ENCODE measurements at places on chromosomes 6 and 20.

- no peak for DNase-seq
Measured at GRCh38 chr6:33769248-33769821, 19.6 kb downstream of the LEMD2 start.

- no peak for DNase-seq
Measured at GRCh38 chr20:58019850-58020625, 208.4 kb downstream of the ANKRD60 start.

GRCh38 chr6:116019428-116019827, 41.3 kb downstream of the FRK start:
- no peak for DNase-seq

DNA sequence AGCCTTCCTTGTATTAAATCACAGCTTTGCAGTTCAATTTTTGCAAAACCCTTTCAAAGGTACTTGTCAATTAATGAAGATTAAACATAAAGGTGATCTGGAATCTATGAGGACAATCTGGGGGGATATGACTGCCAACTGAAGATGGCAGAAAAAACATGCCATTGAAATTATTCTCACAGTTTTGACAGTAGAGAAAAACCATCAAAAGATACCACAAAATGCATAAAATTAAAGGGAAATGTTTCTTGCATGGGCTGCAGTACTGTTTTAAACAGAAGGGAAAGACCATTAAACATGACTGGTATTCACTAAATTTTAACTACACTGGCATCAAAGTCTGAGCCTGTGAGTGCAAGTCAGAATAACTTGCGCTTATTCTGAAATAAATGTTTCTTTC, 194.2 kb downstream of the ATXN1 start:
- no peak for DNase-seq

DNA sequence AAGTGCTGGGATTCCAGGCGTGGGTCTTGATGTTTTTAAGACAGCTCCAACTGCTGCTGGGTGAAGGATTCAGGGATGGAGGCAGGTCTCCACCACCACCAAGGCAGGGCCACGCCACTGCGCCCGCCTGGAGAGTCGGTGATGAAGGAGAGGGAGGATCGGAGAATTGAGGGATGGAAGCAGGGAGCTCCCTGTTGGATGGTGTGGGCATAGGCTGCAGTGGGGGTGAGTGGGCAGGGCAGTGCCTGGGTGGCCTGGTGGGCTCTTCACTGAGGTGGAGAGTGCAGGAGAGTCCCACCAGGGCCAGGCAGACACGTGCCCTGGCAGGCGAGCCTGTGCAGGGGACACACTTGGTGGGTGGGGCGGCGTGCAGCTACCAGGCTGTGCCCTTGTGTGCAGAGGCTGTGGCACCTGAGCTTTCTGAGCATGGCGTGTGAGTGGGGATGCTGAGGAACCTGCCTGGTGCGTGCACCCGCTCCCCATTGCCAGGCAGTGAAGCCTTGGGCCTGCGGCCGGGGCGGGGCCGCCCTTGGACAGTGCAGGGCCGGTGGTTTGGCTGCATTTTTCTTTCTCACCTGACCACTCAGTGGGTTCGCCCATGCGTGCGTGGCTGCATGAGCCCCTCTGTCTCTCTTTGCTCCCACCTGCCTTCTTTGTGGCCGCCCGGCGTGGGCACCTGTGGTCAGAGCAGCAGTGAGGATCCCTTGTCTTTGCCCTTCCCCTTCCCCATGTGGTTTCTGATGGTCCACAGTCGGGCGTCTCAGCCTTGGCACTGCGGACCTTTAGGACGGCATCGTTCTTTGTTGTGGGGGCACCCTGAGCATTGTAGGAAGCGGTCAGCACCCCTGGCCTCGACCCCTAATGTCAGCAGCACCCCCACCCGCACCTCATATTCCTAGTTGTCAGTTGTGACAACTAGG, 11.3 kb downstream of the RBM38 start:
- no peak for DNase-seq

GRCh38 chr6:134166511-134167261, 114.3 kb upstream of the SLC2A12 start:
- DNase-seq, result no peak

- no peak for DNase-seq
Measured at GRCh38 chr6:135525594-135525993, 28.1 kb upstream of the AHI1 start.

GRCh38 chr6:152248980-152249379, 388.2 kb downstream of the SYNE1 start:
- no peak for DNase-seq

- DNase-seq, result no peak
Measured at GRCh38 chr6:158219228-158219627, 51.1 kb downstream of the GTF2H5 start.

- DNase-seq, result no peak
Measured at GRCh38 chr6:162526960-162527359, 200.6 kb downstream of the PRKN start.

GRCh38 chr20:47117773-47118172, 223.1 kb downstream of the EYA2 start:
- no peak for DNase-seq

DNA sequence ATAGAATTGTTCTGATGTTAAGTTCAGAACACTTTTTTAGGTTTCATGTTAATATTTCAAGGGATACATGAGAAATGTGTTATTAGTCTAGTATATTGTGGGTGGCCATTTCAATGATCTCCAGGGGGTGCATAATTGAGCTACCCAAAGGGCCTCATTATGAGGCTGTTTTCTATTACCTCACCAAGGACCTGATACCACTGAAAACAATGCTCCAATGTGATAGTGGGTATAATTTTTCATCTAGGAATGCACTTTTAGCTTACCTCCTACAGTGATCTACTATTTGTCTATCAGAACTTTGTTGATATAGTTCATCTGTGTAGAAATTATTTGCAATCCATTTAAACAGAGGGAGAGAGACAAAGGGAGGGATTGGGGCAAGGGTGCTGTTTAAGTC, 106.8 kb upstream of the HS3ST5 start:
- DNase-seq, result no peak

DNA sequence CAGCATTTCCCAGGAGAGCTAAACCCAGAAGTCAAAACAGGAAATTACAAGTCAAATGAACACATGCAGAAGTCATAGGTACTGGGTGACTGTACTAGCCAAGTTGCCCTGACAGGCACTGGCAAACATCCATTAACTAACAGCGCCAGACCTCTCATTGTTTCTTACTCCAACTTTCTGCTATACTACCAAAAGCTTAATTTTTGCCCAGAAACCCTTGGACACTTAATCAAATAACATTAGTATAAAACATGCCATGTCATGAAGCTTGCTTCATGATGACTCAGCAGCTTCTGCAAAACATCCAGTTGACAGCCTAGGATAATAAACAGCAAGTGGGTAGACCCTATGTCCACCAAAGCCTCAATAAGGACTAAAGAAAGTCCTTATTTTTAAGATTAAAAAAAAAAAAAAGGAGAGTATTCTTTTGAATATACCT, 3.5 kb downstream of the NUP153 start:
- no peak for DNase-seq

GRCh38 chr6:44498436-44498835, 110.9 kb downstream of the CDC5L start:
- DNase-seq, result no peak

- no peak for DNase-seq
Measured at GRCh38 chr6:139940741-139941729, 566.6 kb upstream of the CITED2 start.

- DNase-seq, result no peak
Measured at GRCh38 chr6:35461270-35461669, 6.9 kb upstream of the RPL10A start.

GRCh38 chr6:135728589-135728988, 122.9 kb upstream of the PDE7B start:
- no peak for DNase-seq

DNA sequence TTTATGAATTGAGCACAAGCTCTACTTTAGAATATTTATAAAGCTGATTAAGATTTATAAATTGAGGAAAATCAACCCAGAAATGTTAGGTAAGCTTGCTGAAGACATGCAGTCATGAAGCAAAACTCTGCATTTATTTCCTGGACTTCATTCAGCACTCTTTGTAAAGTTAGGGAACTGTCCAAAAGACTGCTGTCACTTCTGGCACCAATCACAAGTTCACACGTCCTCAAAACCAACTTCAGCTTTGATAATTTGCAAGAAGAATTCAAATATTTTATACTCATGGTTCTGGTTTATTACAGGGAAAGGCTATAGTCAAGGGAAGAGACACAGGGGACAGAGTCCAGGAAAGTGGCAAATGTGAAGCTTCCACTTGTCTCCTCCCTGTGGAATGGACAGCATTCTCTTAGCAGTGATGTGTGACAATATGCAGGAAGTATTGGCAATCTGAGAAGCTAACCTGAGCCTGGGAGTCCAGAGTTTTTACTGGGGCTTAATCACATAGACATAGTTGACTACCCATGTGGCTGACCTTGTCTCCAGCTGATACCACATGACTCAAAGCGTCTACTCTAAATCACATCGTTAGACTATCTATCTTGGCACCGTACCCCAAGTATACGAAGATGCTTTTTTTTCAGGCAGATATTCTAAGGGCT, 85.4 kb downstream of the PPP1R14C start:
- DNase-seq, result no peak

GRCh38 chr20:33232486-33233072, 3.2 kb upstream of the BPIFA1 start:
- no peak for DNase-seq

Measured in stimulated activated CD8-positive, alpha-beta memory T cell treated with anti-CD3 and anti-CD28 coated beads, Interleukin-4, amount 100 ng/mL, for 1 hour (primary cell).